ENCODE measurements at places on chromosomes 3 and 15. TPM values are rescaled to one million over a fixed set of nuclear protein-coding genes. Genes with fewer than 3 reads are reported as not detected.

THAP10 gene
- total RNA-seq, result 0.13 TPM

MYL3 gene
- not detected for total RNA-seq

ZBBX gene
- not detected for total RNA-seq

ADGRG7 gene
- not detected for total RNA-seq

SERINC4 gene
- 0.22 TPM for total RNA-seq

GASK1A gene
- total RNA-seq, result not detected

PRC1 gene
- 150 TPM for total RNA-seq

NR1I2 gene
- total RNA-seq, result 0.18 TPM

CEP19 gene
- total RNA-seq, result 2.5 TPM

TRH gene
- not detected for total RNA-seq

GRCh38 chr15:85757939-85758654 lies 36.6 kb downstream of the KLHL25 start:
- DNase-seq, result no peak

DNA sequence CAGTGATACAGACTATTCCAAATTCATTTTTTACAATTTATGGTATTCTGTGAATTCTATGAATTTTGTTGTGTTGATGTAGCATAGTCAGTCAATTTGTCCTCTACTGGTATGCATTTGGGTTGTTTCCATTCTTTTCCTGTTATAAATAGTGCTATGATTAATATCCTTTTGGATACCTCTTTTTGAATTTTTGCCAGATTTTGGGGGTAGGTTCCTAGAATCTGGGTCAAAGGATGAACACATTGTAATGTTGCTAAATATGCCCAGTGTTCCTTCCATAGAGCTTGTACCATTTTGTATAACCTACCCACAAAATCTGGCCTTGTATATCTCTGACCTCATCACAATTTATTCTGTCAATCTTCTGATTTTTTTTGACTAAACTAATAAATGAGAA lies 44.4 kb upstream of the C3orf38 start:
- no peak for DNase-seq

DNA sequence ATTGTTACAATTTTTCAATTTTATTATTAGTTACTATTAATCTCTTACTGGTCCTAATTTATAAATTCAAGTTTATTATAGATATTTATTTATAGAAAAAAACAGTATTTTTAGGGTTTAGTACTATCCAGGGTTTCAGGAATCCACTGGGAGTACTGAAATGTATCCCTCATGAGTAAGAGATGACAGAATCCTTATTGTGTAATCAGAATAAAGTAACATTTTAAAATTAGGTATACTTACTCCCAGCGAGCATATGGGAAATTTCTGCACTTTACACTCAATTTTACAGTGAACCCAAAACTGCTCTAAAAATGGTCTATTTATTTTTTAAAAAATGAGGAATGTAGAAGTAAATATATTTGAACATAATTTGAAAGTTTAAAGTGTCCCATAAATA lies 202.7 kb downstream of the CGGBP1 start:
- DNase-seq, result no peak

DNA sequence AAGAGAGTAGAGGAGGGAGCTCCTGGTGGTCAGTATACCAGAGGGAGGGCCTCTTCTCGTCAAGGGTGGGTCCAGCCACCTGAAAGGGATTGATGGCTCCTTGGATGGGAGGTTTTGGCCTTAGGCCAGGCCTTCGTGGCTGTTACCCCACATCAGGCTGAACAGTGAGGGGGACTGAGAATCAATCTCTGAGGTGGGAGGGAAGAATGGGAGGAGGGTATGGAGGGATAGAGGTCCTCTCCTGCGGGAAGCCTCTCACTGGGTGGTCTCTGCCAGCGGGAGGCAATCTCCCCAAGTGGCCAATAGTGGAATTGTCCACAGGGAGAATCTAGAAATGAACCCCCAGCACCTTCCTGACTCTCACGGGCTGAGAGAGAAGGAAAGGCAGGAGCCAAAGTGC lies 53.5 kb downstream of the BSN start:
- DNase-seq, result no peak

- DNase-seq, result no peak
Observed at GRCh38 chr3:96200897-96201296, 613.5 kb upstream of the EPHA6 start.

GRCh38 chr3:65526656-65527055 lies 512.1 kb downstream of the MAGI1 start:
- DNase-seq, result no peak

DNA sequence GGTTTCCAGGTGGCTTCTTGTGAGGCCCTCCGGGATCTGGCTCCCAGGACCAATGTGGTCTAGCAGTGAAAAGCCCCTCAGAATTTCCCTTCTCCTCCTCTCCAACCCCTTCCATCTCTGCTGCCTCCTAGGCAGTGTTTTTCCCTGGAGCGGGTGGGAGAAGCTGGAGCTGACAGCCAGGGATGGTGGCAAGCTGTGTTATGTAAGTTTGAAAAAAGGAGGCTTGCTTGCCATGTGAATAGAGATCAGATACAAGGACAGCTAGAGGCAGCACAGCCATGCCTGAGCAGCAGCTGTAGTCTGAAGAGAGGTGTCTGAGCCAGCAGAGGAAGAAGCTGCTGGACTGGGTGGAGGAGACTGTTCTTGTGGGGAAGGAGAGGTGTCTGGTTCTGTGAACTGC lies 20.6 kb downstream of the SNAPC5 start:
- no peak for DNase-seq

- DNase-seq, result peak; percentile 1
Observed at GRCh38 chr3:69250014-69250413, 127.6 kb upstream of the LMOD3 start.

GRCh38 chr3:108462899-108463298 lies 47.5 kb downstream of the MYH15 start:
- no peak for DNase-seq

GRCh38 chr3:140031170-140031569 lies 96.2 kb downstream of the CLSTN2 start:
- DNase-seq, result no peak

DNA sequence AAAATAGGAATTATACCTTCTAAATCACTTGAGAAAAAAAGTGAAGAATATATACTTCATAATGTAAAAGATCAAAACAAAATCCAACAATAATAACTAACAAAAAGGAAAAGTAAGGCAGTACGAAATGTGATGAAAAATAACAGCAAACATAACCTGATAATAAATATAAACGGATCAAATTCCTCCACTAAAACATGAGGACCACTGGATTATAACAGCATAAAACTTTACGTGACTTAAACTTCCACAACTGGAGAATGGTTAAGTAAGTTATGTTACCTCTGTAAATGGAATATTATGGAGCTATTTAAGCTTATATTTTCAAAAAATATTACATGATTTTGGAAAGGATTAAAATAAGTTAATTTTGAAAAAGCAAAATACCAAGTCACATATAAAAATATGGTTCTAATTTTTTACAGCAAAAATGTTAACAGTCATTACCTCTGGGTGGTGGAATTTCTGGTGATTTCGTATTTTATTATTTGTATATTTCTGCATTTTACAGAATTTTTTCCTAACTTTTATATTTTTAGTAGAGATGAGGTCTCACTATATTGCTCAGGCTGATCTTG lies 7.0 kb downstream of the SLC6A20 start:
- no peak for DNase-seq

GRCh38 chr3:120816728-120817127 lies 74.2 kb downstream of the GTF2E1 start:
- DNase-seq, result no peak

- DNase-seq, result no peak
Observed at GRCh38 chr3:17770682-17771081, 28.3 kb upstream of the TBC1D5 start.

- DNase-seq, result no peak
Observed at GRCh38 chr15:61712129-61712759, 348.0 kb downstream of the VPS13C start.

DNA sequence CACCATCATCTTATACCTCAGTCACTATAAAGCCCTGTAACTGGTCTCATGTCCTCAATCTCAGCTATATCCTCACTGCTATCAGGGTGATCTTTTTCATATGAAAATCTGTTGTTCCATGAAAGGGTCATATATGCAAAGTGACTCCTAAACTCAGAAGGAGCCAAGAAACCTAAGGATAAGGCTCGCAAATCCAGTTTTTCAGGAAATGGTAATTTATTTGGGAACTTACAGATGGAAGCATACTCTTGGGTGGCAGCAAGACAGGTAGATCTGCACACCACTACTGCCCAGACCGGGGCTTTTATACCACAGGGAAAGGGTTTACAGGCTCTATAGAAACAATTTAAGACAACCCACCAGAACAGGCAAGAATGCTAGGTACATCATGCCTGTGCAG lies 272.3 kb downstream of the UBE2E2 start:
- DNase-seq, result no peak

GRCh38 chr3:36373084-36373483 lies 7.2 kb upstream of the STAC start:
- DNase-seq, result no peak

GRCh38 chr3:53046171-53047170 lies 598 bp upstream of the SFMBT1 start:
- peak; percentile 14 for DNase-seq

DNA sequence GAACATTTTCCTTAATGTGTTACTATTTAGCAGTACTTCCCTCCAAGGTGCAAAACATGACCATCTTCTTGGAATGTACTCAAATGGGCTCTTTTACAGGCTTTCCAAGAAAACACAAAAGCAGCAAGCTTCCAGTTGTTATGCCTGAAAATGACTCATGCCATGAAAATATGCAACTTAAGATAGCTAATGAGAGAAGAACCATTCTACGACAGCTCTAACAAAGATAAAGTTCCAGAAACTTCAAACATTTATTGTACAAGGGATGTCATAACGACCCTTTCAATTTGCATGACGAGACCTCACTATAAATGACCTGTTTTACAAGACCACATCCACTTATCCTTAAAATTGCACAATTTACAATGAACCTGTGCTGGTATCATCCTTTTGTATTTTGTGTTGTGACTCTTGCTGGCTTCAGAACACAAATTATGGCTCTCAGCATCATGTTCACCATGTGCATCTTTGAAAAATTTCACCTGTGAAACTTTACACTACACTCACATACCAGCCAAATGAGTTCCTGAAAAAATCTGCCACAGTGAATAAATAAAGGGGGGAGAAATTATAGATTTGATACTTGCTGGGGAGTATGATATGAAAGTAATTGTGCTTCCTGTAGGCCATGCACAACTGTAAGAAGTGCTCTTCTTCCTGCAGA lies 433.7 kb downstream of the MAGI1 start:
- peak; percentile 57 for DNase-seq
